NCI-H69 (cell line): ENCODE measurements at places on chromosomes 12 and 14.

- DNase-seq = no peak
These were observed 51.1 kb downstream of the EFCAB11 start for GRCh38 chr14:89903340-89903952.

- DNase-seq = no peak
These were observed 47.1 kb upstream of the ATXN7L3B start for GRCh38 chr12:74490390-74491064.

GRCh38 chr14:55705651-55706364 lies 125.8 kb downstream of the KTN1 start:
- peak; percentile 97 for DNase-seq

DNA sequence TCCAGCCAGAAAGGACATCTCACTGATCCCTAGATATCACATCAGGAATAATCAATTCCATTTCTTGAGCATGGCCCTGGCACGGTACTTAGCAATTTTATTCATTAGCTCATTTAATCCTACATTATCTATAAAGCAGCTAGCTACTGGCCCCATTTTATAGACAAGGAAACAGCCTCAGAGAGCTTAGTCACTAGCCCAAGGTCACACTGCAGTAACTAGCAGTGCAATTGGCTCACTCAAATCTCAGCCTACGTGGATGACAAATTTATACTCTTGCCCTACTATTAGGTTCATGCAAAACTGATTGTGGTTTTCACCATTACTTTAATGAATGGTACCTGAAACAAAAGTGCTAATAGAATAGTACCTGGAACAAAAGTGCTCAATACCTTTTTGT lies 41.7 kb downstream of the NUAK1 start:
- DNase-seq = no peak

DNA sequence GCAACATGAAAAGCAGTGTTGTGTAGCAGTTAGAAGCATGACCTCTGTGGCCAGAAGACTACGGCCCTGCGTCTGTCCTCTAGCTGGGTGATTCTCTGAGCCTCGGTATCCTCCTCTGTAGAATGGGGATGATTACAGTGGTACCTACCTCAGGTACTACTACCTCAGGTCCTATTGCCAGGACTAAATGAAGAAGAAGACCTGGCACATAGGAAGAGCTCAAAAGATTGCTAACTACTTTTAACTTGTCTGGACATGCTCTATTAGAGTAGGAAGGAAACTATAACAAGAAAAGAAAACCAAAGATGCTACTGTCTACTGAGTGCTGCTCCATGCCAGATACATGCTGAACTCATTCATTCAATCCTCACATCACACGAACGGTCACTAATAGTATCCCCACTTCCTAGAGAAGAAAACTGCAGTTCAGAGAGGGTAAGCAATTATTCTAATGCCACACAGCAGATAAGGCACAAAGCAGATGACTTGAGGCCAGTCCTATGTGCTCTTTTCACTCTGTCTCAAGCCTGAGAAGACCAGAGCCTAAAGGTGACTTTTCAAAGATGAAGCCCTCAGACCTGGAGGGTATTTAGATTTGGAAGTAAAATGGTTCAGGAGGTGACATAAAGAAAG lies 108.1 kb upstream of the HIF1A start:
- no peak for DNase-seq

- no peak for DNase-seq
These were observed 7.6 kb downstream of the ADCY4 start for GRCh38 chr14:24327303-24327702.

GRCh38 chr12:108232565-108232964 lies 103.5 kb downstream of the WSCD2 start:
- no peak for DNase-seq
